ENCODE measurements at places on chromosomes 7 and 10.

DNA sequence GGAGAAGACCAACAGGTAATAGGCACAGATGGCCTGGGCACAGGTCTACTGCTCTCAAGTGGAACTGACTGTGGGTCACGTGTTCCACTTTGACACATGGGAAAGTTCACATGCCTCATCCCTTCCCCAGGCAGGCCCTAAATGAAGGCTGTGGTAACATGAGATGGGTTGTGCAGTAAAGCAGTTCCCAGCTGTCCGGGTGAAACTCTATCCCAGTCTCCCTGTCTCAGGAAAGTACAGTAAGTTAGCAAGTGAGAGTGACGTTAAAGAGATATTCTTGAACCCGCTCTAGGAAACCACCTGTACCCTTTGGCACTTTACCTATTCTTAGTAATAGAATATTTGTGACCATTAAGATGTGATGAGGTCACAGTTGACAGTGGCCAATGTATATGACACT lies 343.7 kb upstream of the AOAH start:
- no peak for DNase-seq

GRCh38 chr10:60967260-60967659 lies 23.3 kb upstream of the RHOBTB1 start:
- DNase-seq = no peak

- DNase-seq = no peak
Measured at GRCh38 chr7:9148687-9149086, 715.3 kb downstream of the NXPH1 start.

GRCh38 chr7:101947899-101948298 lies 130.5 kb downstream of the CUX1 start:
- DNase-seq = no peak

DNA sequence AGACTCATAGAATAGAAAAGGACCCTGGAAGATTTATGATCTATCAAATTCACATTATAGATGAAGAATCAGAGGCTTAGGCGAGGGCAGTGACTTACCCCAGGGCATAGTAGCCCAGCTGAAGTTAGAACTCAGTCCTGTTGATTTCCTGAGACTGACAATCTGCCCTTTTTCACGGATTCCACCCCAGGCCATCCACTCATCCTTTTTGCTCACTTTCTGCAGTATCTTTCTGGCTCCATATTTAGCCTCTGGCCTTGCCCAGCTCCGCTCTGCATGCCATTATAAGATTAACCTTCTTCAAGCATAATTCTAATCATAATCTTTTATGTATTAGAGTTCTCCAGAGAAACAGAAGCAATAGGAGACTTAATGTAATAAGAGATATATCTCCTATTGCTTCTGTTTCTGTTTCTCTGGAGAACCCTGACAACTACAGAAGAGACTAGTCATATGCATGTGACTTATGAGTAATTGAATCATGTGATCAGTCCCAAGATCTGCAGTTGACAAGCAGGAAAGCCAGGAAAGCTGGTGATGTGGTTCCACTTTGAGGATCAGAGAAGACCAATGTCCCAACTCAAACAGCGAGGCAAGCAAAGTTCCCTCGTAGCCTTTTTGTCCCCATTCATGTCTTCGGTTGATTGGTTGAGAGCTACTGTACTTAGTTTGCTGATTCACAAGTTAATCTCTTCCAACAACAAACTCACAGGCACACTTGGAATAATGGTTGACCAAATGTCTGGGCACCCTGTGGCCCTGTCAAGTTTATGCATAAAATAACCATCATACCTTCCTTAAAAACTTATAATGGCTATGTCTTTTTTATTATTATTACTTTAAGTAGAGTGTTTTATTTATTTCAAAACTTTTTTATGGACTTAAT lies 412.1 kb downstream of the SUGCT start:
- no peak for DNase-seq

DNA sequence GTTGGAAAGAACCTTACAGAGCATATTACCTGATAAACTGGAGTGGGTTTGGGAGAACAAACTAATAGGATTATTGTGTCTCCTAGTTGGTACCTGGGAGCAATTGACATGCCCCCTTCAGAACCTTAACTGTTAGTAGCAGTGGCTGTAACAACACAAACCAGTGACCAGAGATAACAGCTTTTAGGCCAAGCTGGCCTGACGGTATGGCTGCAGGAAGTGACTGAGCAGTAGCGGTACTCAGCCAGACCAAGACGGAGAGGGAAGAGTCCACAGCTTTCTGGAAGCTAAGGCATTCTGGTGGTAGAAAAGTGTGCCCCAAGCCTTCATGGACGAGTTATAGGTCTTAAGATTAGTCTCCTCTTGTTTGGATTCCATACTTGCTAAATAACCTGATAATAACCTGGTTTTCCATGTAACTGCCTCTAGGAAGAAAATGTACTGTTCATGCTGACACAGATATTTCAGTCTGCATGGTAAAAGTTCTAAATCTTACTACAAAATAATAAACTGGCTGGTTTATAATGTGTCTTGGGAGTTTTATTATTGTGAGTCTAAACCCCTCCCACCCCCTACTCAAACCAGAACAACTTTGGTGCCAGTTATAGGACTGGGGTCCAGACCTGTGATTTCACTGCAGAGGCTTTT lies 11.3 kb downstream of the NOLC1 start:
- DNase-seq = no peak

DNA sequence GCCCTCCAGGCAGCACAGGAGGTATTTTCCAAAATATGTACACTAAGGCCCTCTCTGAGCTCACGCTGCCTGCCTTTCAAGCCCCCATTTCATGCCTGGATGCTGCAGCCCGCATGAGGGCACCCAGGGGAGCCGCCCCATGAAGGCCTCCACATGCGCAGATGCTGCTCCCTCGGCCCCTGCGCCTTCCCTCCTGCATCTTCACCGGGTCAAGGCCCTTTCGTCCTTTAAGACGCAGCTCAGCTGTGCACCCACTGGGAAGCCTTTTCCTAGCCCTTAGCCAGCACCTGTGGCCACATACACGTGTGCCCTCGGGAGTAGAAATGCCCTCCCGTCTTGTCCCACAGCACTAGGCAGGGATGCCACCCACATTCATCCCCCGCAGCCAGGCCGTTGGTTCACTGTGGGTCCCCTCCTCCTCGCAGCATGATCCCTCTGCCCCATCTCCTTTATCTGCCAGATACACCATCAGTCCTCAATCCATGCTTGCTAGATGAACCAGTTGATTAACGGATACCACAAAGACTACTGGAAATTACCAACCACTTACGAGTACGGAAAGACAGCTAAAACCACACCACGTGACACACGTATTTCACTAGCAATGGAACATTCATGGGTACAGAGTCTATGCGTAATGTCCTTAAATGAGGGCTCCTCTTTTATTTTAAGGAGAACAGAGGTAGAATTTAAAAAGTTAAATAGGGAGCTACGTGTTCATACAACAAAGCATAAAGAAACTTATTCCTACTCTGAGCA lies 278.0 kb downstream of the TNS3 start:
- DNase-seq = no peak

- DNase-seq = no peak
Measured at GRCh38 chr10:22657024-22657423, 57.4 kb downstream of the PIP4K2A start.

DNA sequence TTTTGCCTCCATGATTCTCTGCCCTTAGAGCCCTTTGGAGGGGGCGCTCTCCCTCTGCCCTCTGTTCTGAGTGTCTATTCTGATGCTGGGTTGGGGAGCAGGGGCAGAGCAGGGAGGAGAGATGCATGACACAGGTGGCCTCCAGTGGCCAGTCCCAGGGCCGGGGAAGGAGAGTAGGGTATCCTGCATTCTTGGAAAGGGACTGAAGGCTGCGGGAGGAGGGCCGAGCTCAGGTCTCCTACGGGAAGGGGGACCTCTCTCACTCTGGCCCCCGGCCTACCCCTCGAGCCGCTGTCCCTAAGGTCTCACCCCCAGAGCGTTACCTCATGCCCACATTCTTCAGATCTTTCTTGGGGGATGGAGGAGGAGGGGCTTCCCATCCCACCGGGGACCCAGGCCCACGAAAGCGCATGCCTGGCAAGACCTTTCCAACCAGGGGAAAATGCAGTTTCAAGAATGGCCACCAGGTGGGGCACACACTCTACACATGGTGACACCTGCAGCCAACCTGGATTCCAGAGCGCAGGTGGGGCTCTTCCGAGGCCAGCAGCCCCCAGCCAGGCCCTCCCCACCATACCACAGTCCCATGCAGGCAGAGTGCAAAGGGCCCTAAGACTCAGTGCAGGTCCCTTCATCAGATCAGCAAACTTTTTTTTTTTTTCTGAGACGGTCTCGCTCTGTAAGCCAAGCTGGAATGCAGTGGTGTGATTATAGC lies 86.4 kb downstream of the MYL10 start:
- DNase-seq = peak; percentile 66

GRCh38 chr10:104741127-104741526 lies 100.0 kb downstream of the SORCS3 start:
- DNase-seq = no peak

- no peak for DNase-seq
Measured at GRCh38 chr7:35717013-35717412, 22.1 kb upstream of the HERPUD2 start.

DNA sequence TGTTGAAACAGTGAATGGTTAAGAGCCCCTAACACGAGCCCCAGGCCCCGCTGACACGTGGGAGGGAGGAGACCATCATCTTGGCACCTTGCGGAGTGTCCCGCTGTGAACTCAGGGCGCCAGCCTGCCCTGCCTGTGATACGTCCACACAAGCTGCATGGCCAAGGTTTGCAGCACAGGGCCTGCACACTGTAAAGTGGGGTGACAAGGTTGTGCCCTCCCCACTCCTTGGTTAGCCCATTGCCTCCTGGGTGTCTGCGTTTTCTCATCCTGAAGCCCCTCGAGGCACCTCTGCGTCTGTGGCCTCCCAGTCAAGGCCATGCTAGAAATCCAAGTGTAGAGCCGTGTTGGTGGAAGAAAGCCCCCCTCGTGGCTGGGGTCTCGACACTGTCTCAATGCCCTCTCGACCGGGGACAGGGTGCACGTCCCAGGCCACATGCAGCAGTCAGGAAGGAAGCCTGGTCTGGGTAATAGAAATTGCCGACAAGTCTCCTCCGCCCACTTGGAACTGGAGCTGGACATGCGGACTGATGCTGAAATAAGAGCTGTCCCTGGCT lies 192.1 kb downstream of the DNAJB6 start:
- DNase-seq = no peak

GRCh38 chr7:27923642-27923980 lies 183.6 kb downstream of the TAX1BP1 start:
- no peak for DNase-seq

GRCh38 chr7:109044691-109045090 lies 475.0 kb downstream of the DNAJB9 start:
- no peak for DNase-seq

DNA sequence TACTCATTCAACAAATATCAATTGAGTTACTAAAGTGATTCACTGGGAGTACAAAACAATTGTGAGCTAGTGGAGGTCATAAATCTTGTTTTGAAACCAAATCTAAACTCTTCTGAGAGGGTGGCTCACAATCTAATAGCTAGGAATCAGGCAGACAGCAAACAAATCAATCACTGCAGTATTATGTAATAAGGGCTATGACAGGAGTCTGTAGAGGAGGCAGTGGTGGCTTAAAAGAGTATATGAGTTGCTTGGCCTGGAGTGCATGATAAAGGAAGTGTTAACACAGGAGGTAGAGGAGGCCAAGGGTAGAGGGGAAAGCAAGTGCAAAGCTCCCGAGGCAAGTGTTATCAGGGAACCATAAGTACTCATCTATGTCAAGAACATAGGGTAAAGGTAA lies 16.5 kb downstream of the MYPN start:
- DNase-seq = no peak

GRCh38 chr10:22342421-22342820 lies 2.9 kb upstream of the SPAG6 start:
- no peak for DNase-seq

DNA sequence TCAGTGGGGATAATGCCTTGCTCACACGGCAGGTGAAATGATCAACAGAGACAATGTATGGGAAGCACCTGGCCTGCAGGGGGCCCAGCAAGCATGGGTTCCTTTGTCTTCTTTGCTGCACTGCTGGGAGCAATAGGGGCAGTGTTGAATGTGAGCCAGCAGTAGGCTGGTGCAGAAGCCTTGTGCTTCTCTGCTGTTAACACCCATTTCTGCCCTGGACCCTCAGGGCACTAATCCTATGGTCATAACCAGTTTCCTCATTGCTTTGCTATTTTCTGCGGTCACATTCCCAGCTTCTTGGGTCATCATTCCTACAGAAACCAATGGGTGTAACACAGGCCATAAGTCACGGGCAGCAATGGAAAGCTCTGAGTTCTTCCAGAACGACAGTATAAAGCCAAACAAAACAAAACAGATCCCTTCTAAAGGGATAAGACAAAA lies 10.9 kb upstream of the LGI1 start:
- DNase-seq = no peak

- DNase-seq = no peak
Measured at GRCh38 chr10:51867956-51868355, 168.6 kb upstream of the CSTF2T start.

- DNase-seq = no peak
Measured at GRCh38 chr10:4685491-4685890, 140.5 kb upstream of the AKR1E2 start.

GRCh38 chr7:140298213-140298612 lies 100.1 kb downstream of the SLC37A3 start:
- no peak for DNase-seq

GRCh38 chr7:64878684-64879083 lies 24.4 kb upstream of the ZNF273 start:
- DNase-seq = no peak

- DNase-seq = no peak
Measured at GRCh38 chr10:73552819-73553715, 38.1 kb downstream of the USP54 start.

DNA sequence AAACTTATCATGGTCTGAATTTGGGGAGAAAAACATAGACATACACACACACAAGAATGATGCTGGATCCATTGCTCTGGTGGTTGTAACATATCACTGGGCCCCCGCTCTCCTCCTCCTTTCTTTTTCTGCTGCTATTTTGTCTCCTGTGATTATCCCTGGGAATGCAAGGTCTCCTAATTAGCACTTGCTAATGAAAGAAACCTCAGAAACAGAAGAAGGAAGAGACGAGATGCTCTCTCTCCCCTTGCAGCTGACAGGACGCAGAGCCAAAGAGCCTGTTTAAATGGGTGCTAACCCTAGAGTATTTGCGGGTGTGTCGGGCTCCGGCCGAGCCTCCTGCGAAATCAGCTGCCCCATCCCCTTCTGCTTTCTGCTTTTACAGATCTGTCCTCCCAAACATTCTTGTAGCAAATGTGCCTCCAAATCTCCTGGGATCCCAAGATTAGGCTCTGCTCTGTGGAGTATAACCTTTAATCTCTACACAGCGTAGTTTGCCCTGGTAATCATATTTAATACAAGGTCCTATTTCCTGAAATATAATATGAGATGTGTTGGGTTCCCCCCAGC lies 81.5 kb downstream of the FRMPD2 start:
- no peak for DNase-seq

- no peak for DNase-seq
Measured at GRCh38 chr10:35379226-35380137, 43.2 kb downstream of the CCNY start.

DNA sequence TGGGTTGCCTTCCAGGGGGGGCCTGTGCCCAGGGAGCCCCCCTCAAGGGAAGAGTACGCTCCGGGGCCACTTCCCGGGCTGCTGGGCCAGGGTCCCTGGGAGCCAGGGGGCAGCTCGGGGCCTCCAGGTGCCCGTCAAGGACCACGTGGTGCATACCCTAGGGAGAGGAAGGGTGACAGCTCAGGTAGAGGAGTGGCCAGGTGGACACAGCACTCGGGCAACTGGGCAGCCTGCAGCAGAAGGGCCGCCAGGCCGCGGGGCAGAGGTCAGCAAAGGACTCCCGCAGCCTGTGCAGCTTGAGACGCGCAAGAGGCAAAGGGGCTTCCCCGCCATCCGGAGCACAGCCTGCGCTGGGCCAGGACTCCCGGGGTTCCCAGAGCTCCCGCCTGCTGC lies 26.4 kb downstream of the AP5Z1 start:
- DNase-seq = no peak

Measured in stimulated activated effector memory CD8-positive, alpha-beta T cell treated with anti-CD3 and anti-CD28 coated beads, Interleukin-12 subunit alpha, Interleukin-12 subunit beta, amount 100 ng/mL, for 72 hours (primary cell).